NCI-H69 (cell line): ENCODE measurements at places on chromosomes 6 and 20.

DNA sequence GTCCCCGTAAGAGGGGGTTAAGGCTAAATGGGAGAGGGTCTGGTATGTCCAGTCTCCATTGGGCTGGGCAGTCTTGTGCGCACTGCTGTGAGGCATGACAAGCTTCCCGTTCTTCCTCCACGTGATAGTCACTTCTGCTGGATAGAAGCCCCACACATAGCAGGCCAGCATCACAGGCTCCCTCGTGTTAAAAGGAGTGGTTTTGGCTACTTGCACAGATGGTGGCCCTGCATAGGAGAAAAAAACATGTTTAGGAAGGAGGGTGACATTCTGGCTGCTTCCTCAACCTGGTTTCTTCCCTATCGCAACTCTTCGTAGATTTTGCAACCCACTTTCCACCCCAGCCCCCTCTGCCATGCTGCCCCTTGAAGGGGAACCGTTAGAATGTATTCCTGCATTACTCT, 3.6 kb downstream of the HLA-DMB start:
- no peak for DNase-seq

DNA sequence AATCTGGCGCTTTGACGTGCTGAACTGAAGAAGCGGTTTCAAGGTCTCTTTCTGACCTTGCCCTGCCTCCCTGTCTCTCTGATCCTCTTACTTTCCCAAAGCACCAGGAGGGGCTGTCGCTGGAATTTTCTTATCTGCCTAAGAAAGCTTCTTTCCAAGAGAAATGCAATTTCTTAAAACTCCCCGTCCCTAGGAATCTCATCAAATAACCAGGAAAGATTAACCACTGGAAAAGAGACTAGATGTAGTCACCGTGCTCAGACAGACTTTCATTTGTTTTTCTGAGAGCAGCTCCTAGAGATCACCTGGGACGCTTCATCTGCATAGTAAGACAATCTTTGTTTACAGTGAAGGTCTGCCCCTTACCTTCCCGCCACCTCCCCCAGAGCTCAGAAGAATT, 38.6 kb downstream of the PDYN start:
- DNase-seq, result no peak

DNA sequence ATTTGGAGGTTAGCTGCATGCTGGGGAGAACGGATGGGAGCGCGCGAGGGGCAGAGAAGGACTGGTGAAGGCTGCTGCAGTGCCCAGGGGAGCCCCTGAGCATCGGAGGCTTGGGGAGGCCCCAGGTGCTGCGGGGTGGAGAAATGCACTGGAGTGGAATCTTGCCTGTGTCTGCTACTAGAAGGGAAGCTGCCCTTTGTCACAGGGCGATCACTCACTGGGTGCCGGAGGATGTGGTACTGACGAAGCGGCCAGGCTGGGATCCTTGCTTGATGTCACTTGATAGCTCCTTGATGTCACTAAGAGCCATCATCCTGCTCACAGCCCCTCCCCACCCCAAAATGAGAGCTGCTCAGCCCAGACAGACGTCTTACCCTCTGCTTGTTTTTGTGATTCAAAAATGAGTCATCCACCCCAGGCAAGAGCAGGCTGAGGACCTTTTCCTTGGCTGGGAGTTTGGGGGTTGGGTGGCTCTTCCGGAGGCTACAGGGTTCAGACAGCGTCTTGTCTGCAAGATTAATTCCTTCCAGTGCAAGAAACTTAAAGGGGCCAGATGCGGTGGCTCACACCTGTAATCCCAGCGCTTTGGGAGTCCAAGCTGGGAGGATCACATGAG, 62.6 kb upstream of the PMEPA1 start:
- DNase-seq, result peak; percentile 40

DNA sequence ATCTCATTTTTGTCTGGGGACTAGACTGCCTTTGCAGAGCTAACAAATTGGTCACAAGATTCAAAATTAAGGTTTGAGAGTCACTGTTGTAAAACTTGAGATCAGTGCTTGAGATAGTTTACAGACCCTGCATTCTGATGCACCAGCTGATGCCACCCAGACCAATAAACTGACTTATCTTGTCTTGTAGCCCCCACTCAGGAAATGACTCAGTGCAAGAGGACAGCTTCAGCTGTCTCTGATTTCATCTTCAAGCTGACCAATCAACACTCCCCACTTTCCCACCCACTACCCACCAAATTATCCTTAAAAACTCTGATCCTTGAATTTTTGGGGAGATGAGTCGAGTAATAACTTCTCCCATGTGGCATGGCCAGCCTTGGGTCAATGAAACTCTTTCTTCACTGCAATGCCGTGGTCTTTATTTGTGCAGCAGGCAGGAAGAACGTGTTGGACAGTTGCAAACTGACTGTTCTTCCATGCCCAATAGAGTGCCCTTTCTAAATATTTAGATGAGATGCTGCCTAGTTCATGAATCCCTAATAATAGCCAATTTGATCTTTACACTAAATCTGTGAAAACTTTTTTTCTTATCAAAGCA, 48.3 kb upstream of the PROKR2 start:
- DNase-seq, result no peak
